ENCODE measurements at places on chromosomes 11 and 22.

DNA sequence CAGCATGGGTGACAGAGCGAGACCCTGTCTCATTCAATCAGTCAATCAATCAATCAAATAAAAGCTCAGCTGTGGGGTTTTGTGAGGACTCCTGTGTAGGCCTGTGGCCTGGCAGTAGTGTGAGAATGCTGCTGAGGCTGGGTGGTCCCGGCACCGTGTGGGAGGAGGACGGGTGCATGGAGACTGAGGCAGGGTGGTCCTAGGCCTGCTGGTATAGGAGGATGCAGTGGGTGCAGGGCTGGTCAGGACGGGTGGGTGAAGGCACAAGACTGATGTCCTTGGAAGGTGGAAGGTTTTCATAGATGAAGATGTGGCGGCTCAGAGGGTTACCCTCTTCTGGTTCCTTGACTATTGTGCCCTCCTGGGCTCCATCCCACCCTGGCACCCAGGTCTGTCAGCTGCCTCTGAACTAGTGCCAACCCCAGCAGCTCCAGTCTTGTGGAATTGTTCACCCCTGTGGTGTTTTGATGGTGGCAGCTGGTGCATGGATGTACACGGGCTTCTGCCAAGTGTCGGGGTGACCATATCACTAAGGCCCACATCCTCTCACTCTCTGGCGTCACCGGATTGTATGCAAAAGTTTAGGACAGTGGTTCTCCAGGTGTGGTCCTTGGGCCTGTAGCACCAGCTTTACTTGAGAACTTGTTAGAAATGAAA lies 23.7 kb downstream of the TANGO2 start:
- DNase-seq, result no peak

GRCh38 chr11:44773351-44773965 lies 46.7 kb downstream of the TSPAN18 start:
- DNase-seq, result no peak

DNA sequence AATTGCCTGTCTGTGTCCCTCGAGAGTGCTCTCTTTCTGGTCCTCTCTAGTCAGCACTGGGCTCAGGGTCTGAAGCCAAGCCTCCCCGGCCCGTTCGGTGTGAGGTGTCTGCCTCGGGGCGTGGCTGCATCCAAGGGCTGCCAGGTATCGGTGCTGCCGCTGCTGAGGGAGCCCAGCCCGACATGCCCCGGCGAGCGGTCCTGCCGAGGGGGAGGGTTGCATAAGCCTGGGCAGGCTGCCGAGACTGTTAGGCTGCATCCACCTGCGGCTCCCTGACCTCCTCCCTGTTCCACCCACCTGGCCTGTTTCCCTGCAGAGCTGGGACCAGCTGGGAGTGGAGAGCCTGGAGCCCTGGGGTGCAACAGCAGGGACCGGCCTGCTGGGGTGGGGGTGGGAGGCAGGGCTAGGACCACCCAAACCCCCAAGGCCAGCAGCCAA lies 6.3 kb downstream of the OVOL1 start:
- no peak for DNase-seq

DNA sequence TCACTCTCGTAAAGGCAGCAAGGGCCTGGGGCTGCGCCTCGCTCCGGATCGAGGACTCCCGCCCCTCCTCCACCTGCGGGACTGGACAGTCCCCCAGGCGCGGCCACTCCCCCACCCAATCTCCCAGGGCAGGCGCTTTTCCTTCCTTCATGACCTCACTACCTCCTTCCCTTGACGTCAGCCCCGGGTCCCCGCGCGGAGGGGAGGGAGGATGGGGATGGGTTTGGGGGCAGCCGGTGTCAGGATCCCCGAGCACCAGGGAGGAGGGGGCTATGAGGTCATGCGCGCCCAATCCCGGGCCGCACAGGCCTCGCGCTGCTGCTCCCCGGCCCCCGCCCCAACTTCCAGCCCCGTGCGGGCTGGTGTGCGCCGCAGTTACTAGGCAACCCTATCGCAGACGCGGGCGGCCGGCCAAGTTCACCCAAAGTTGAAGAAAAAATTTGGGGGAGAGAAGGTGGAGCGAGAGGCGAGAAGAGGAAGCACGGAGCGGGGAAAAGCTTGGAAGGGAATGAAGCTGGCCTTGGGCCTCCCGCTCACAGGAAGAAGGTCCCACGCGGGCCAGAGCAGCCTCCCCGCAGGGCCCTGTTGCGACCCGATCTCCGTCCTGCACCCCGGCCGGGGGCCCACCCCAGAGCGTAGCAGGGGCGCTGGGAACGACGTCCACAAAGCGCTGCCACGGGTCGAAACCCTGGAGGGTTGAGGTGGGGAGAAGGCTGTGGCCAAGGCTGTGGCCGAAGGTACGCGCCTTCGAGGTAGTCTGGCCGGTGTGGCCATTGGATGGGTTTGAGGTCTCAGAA lies 8.3 kb downstream of the WT1 start:
- DNase-seq, result no peak

- peak; percentile 52 for DNase-seq
Observed at GRCh38 chr22:42990131-42990838, 24.7 kb downstream of the PACSIN2 start.

DNA sequence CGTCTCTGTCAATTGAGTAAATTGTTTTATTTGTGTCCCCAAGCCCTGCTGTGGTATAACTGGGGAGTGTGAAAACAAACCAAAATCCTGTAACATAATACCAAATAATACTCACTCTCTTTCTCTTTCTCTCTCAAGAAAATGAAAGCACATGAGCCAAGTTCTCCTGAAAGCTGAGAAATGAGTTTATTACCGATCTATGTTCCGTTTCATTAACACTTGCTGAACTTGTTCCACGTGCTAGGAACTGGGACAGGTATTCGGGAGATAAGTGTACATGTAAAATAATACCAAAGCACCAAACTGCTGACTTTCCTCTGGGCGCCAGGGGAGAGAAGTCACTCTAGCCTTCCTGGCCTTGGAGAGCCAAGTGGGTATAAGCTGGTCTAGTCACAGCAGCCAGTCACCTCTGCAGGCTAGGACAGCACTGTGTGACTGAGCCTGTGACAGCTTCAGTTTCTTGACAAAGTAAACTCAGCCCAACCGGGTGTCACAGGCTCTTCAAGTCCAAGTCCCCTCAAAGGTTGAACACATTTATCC lies 23.1 kb downstream of the CD6 start:
- no peak for DNase-seq

DNA sequence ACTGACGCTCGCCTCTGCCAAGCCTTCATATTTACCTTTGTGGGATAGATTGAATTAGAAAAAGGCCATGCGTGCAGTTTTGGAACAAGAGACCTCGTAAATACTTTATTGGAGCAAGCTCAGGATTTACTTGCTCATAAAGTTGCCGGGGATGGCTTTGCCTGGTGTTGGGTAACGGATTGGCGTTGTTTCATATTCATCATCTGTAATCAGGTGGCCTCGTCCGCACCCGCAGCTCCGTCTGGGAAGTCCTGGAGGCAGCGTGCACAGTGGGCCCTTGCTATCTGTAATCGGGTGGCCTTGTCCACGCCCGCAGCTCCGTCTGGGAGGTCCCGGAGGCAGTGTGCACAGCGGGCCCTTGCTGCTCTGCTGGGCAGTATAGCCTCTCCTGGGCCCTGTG lies 1209.3 kb downstream of the BRD1 start:
- no peak for DNase-seq

- DNase-seq, result no peak
Observed at GRCh38 chr11:2314525-2315394, 12.9 kb downstream of the TSPAN32 start.

DNA sequence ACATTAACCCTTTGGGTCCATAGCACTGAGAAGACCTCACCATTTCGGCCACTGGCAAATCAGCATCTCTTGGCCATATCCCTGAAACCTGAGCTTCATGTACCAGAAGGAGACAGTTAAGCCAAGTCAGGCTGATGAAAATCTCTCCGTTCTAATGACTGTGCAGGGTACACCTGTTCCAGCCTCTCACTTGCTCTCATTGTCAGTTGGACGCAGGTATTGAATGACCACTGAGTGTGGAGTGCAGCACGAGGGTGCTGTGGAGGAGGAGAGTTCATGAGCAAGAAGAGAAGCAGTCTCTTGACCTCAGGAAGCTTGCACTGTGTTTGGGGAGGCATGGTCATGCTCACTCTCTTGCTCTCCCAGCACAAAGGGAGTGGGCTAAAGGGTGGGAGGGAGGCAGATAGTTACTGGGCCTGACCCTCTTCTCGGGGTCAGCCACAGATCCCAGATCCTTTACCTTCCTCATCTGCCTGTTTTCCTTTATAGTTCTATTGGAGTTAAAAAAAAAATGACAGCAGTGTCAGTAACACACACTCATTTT lies 65.2 kb downstream of the ZBTB16 start:
- DNase-seq, result no peak

- DNase-seq, result no peak
Observed at GRCh38 chr11:12091956-12092558, 18.3 kb upstream of the MICAL2 start.

GRCh38 chr22:48882636-48883200 lies 945.0 kb downstream of the BRD1 start:
- DNase-seq, result no peak

GRCh38 chr11:72069200-72069599 lies 11.1 kb downstream of the NUMA1 start:
- no peak for DNase-seq

GRCh38 chr11:327581-327923 lies 6.9 kb upstream of the IFITM3 start:
- no peak for DNase-seq

GRCh38 chr11:78223320-78223954 lies 34.7 kb downstream of the USP35 start:
- no peak for DNase-seq

DNA sequence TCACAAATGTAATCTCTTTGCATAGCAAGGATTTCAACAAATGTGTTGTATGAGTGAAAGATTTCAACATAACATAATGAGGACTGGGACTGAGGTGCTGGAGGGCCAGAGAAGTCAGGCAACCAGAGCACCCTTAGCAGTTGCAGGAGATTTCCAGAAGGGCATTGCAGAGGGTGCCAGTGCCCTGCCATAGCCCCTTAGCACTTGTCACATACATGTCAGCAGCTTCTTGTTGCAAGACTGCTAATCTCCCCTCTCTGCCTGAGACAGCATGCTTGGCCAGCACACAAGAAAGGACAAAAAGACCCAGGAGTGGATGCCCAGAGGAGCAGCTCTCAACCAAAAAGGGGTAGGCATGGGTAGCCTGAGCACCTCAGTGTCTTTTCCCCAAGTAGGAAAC lies 43.2 kb downstream of the BBOX1 start:
- DNase-seq, result no peak

DNA sequence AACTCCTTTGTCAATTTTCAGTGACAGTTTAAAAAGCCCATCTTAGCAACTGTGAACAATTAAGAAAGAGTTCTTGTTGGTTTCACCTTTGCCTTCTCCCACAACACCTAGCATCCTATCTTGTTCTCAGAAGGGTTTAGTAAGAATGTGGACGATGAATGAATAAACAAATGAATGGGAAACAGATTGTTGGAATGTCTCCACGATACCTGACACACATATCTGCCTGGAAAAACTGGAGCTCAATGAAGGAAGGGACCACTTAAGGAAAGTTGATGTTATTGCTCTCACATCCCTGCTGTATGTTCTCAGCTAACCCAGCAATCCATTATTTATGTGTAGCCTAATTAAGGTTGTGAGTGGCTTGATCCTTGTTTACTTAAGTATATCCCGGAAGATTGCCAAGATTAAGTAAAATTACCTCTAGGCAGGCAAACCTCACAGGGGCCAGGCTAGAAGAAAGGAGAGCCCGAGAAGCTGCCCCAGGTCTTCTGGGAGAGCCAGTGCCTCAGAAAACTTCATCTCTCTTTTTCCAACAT lies 286.4 kb downstream of the NXPE2 start:
- no peak for DNase-seq

DNA sequence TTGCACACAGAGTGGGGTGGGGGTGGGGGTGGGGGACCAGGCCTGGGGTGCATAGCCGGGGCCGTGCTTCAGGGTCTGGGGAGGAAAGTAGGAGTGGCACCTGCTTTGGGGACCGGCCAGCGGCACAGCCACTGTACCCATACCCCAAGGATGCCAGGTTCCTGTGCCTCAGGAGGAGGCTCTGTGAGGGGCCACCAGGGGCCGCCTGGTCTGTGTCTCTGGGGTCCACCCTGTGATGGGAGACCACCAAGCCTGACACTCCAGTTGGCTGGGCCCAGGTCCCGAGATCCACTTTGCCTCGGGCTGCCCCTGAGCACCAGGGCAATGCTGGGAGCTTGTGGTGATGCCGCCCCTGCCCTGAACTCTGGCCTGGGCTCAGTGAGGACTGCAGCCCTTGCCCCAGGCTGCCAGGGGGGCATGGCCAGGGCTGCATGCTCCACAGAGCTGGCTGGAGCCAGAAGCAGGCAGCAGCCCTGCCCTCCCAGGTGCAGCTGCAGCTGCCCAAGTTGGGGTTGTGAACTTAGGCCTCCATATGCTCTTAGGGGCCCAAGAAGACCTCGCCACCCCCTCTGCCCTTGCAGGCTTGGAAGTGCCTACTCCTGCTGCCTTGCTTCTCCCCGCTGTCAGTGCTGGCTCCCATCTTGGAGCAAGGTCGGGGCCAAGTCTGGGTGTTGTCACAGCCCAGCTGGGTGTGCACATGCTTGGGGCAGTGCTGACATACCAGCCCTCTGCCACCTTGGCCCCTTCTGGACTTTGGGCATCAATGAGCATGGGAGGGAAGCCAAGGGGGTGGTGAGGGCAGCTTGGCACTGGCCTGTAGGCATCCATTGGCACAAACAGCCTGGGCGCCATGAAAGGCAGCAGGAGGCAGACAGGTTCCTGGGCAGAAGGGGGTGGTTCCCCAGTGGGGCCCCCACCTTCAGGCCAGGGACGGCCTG lies 123.3 kb upstream of the THY1 start:
- DNase-seq, result no peak

DNA sequence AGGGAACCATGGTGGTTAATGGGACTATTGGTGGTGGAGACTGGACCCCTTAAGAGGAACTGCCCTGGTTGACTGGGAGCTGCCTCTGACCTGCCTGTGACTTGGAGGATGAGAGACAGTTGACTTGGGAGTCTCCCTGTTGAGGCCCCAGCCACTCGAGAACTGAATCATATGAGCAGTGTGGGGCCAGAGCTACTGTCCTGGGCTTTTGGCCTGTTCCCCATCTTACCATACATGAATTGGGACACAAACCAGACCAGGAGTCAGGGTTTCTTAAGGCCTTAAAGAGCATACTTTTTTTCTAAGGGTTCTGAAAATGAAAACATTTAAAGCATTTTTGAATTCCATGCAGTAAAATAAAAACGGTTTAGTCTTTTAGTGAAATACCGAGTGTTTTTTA lies 92.8 kb downstream of the TEAD1 start:
- DNase-seq, result no peak

DNA sequence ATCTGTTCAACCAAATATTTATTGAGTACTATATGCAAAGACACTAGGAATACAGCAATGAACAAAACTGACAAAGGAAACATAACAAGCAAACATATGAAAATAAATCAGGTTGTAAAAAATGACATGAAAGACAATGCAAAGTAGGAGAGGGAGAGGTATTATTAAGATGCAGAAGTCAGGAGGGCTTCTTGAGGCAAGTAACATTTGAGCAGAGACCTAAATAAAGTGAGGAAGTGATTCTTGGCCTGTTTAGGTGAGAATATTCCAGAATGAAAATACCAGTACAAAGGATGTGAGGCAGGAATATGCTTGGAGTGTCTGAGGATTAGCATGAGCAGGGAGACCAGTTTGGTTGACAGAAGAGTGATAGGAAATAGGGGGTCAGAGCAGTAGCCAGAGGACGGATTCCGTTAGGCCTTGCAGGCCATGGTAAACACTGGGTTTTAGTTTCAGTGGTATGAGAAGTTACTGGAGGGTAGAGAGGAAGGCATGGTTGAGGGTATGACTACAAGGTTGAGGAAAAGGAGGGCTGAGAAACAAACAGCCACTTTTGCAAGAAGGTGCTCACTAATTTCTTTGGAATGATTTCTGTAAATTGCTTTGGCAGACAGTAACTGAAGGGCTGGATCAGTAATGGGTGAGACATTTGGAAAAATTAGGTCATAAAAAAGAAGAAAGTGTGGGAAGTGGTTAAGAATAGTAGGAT lies 191.9 kb downstream of the SWAP70 start:
- DNase-seq, result no peak

- DNase-seq, result no peak
Observed at GRCh38 chr11:1908618-1909017, 10.9 kb upstream of the TNNT3 start.
